Cortex of kidney (tissue), 1 donor: ENCODE measurements at places on chromosomes 2 and 18.

GRCh38 chr2:143152637-143153036 lies 23.4 kb downstream of the ARHGAP15 start:
- no peak for DNase-seq

GRCh38 chr2:181312515-181312927 lies 144.7 kb upstream of the ITGA4 start:
- no peak for DNase-seq

GRCh38 chr2:26892133-26892532 lies 44.2 kb downstream of the DPYSL5 start:
- no peak for DNase-seq

- no peak for DNase-seq
Measured at GRCh38 chr2:216916956-216917650, 57.2 kb upstream of the TNP1 start.

DNA sequence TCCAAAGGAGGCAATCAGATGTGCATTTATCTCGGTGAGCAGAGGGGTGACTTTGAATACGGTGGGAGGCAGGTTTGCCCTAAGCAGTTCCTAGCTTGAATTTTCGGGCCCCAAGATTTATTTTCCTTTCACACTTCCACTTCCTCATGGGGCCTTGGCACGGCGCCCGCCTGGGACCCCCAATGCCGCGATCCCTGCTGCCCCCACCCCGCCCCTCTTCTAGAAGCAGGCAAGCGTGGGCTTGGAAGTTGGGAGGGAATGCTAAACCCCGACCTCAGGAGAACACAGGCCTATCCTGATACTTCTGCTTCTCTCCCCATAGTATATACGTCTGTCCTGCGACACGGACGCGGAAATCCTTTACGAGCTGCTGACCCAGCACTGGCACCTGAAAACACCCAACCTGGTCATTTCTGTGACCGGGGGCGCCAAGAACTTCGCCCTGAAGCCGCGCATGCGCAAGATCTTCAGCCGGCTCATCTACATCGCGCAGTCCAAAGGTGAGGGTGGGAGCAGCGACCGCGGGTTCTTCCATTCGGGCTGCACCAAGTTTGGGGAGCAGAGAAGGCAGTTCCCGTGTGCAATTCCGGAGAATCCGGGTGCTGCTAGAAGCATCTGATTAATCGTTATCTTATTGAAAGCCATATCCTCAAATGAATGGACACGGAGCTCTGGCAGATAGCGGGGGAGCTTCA lies 21.6 kb downstream of the TRPM8 start:
- DNase-seq = no peak

DNA sequence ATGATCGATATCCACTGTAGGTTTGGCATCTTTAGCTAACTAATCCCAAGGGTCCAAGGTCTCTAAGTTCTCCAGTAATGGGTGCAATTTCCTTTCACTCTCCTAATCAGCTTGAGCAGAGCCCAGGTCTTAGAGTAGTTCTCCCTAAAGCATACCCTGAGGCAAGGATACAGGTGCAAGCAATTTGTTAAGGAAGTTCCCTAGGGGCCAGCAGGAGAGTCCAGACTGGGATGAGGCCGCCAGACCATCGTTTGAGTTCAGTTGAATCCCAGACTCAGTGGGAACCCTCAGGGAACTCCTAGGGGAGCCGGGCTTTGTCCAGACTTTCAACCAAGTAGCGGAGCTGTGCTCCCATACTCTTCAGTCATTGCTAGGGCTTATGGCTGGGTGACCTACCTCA lies 835.4 kb upstream of the CDH2 start:
- DNase-seq = no peak

- no peak for DNase-seq
Measured at GRCh38 chr2:45860136-45861121, 209.0 kb downstream of the PRKCE start.

- DNase-seq = no peak
Measured at GRCh38 chr2:119315241-119315925, 51.3 kb downstream of the C2orf76 start.

- DNase-seq = no peak
Measured at GRCh38 chr2:19775838-19776237, 125.9 kb downstream of the TTC32 start.

- DNase-seq = no peak
Measured at GRCh38 chr18:59690996-59691395, 6.2 kb downstream of the CCBE1 start.

DNA sequence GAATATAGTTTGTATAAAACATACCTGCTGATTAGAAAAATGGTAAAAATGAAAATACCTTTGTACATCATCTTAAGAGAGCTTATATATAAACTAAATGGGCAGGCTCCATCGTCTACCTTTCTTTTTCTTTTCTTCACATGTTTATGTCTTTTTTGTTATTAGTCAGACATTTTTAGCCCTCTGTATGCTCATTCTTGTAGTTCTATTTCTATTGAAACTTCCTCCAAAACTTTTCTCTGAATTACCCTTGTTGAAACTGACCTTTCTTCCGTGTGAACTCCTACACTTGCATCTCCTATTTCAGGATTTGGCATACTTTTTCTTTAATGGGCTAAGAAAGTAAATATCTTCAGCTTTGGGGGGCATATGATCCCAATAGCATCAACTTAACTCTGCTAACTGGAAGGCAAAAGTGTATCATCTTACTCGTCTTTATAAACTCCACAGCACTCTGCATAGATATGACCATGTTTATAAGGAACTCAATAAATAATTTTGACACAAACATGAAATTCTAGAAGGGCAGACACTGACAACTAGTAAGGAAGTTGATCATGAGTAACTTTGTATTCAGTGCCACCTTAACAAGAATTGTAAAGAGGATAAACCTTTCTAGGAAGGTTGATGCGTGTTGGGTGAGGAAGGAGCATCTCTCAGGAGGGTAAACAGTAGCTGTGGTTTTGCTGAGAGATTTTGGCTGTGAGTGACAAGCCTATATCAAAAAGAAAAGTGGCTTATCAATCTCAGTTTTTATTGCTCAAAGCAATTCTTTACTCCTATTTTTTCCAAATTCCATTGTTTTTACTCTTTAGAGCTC lies 127.6 kb downstream of the PIK3C3 start:
- DNase-seq = no peak

GRCh38 chr2:129761569-129762021 lies 217.9 kb upstream of the RAB6C start:
- DNase-seq = no peak

- no peak for DNase-seq
Measured at GRCh38 chr18:57640749-57641148, 19.1 kb upstream of the NARS1 start.

DNA sequence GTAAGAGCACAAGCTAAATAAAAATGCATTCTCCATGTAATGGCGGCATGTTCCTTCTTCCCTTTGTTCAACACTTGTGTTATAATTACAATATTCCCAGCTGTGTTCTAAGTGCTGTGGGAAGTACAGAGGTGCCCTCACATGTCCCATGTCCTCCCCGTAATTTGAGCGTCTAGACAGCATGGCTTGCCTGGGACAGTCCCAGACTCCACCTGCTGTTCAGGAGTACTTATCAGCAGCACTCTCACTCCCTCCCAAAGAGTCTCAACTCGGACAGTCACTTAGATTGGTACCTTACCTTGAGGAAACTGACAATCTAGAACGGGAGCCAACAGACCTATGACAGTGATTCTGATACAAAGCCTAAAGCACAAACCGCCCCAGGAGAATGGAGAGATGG lies 370.5 kb downstream of the EIPR1 start:
- DNase-seq = no peak

DNA sequence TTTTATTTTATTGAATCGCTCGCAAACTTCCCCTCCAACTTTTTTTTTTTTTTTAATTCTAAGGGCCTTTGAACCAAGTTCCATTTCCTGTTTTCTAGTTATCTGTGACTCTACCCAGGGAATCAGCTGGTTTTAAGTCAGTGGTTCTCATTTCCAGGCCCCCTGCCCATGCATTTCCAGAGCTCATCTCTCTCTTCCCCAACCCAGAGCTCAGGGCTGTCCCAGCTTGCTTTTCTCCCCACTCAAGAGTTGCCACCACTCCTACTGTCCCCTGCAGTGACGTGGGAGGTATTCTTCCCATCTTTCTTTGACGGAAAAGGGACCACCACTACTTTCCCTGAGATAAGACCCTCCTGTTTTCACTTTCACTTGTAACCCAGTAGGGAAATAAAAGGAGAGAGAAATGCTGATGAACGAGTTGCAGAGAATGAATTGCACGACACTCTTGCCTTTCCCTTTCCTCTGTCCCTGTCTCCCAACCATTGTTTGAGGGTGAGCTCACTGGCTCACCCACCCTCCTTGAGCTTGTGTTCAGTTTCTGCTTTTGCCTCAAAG lies 42.1 kb downstream of the TET3 start:
- no peak for DNase-seq

DNA sequence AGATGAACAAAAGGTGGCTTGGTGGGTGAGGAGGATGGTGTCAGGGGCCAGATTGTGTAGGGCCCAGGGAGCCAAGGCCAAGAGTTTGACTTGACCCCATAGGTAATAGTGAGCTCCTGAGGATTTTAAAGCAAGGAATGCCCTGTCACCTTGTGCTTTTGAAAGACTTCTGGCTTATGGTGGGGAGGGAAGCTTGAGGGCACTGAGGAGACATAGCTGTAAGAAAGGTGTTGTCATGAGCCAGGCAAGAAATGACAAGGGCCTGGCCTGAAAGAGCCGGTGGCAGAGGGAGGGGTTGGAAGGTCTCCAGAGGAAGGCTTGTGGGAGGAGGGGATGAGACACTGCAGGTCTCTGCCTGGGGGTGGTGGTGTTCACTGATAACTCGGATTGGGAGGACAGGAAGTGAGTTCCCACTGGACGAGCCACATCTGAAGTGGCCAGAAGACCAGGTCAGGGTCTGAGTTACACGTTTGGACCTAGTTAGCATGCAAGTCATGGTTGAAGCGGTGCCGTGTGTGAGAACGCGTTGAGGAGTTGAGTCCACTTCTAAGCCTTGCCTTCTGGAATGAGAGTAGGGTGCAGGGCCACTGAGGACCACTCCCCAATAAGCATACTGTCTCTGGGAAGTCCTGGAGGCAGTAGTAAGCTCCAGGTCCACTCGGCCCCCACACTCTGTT lies 64.3 kb downstream of the TET3 start:
- no peak for DNase-seq

- no peak for DNase-seq
Measured at GRCh38 chr18:67068608-67069007, 447.9 kb downstream of the DSEL start.

GRCh38 chr2:197165020-197165419 lies 145.6 kb downstream of the ANKRD44 start:
- no peak for DNase-seq

GRCh38 chr2:207616185-207616584 lies 9.0 kb downstream of the METTL21A start:
- DNase-seq = no peak

- no peak for DNase-seq
Measured at GRCh38 chr2:25301453-25302352, 40.0 kb downstream of the DNMT3A start.

DNA sequence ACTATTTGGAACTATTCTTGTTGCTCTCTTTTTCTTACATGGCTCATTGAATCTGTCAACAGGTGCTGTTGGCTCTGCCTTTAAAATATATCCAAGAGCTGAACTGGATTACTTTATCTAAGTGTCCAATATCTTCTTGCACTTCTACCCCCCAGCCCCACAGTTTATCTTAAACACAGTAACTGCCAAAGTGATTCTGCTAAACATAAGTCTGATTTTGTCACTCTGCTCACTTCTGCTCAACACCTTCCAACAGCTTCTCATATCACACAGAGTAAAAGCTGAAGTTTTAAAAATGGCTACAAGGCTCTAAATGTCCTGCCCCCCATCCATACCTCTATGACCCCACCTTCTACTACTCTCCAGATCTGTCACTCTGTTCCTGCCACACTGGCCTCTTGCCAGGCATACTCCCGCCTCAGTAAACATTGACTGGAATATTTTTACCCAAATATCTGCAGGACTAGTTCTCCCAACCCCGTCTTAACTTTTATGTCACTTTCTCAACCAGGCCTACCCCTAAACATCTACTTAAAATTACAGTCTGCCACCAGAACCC lies 130.7 kb downstream of the CCDC148 start:
- DNase-seq = no peak

- DNase-seq = no peak
Measured at GRCh38 chr2:119645173-119645855, 33.7 kb upstream of the TMEM177 start.

GRCh38 chr2:110099471-110100225 lies 16.0 kb downstream of the MALL start:
- no peak for DNase-seq

DNA sequence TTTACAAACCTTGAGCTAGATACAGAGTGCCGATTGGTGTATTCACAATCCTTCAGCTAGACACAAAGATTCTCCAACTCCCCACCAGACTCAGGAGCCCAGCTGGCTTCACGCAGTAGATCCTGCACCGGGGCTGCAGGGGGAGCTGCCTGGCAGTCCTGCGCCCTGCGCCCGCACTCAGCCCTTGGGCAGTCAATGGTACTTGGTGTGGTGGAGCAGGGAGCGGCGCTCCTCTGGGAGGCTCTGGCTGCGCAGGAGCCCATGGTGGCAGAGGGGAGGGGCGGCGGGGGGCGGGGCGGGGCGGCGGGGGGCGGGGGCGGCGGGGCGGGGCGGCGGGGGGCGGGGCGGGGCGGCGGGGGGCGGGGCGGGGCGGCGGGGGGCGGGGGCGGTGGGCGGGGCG lies 923.4 kb downstream of the SOCS6 start:
- no peak for DNase-seq

GRCh38 chr18:45014047-45014501 lies 333.4 kb downstream of the SETBP1 start:
- DNase-seq = no peak

DNA sequence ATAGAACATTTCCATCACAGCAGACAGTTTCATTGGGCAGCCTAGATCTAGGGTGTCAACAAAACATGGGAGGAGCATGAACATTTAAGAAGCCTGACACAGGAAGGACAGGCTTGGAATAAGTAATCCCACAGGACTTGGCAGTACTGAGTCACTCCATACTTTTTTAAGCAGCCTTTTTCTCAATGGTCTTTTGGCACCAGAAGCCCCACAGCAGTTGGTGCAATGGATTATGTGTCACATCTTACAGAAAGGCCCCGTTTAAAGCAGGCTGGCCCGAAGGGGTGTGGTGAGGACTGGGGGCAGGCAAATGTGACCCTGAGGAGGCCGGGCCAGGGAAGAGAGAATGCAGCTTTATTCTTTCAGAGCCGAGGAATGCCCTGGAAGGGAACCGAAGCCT lies 26.6 kb downstream of the SPTBN1 start:
- DNase-seq = no peak

GRCh38 chr2:177808984-177809809 lies 263.4 kb downstream of the PDE11A start:
- DNase-seq = no peak

- DNase-seq = no peak
Measured at GRCh38 chr18:3453540-3454364, 3.8 kb downstream of the TGIF1 start.
